ENCODE measurements at places on chromosomes 16 and 17.

DNA sequence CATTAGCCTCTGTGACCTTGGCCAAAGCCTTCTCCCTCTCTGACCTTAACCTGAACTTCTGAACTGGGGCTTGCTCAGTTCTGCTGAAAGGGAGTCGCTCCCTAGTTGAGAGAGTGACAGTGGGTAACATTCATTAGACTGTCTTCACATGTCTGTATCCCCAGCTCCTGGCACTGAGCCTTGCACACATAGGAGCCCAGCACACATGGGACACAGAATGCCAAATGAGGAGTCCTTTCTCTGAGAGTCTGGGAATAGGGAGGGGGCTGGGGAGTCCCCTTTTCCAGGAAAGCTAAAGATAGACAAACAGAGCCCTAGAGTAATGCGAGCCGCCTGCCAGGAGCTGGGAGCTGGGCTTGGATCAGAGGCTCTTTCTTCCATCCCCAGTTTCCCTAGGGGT lies 2.5 kb downstream of the TAC4 start:
- DNase-seq, result no peak

- DNase-seq, result no peak
Observed at GRCh38 chr16:49021136-49021535, 260.5 kb downstream of the CBLN1 start.

DNA sequence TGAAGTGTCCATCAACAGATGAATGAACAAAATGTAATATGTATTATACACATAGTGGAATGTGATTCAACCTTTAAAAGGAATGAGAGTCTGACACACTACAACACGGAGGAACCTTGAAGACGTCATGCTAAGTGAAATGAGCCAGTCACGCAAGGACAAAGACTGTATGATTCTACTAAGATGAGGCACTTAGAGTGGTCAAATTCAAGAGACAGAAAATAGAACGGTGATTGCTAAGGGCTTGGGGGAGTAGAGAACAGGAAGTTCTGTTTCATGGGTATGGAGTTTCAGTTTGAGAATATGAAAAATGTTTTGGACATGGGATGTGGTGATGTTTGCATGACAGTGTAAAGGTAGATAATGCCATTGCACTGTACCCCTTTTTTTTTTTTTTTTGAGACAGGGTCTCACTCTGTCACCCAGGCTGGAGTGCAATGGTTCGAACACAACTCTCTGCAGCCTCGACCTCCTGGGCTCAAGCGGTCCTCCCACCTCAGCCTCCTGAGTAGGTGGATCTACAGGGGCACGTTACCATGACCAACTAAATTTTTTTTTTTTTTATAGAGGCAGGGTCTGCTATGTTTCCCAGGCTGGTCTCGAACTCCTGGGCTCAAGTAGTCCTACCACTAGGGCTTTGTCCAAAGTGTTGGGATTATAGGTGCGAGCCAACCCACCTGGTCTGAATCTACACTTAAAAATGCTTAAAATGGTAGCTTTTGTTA lies 2.9 kb upstream of the CCDC102A start:
- peak; percentile 46 for DNase-seq

- no peak for DNase-seq
Observed at GRCh38 chr16:1426734-1427471, 4.0 kb upstream of the PERCC1 start.

Data from activated CD8-positive, alpha-beta memory T cell treated with anti-CD3 and anti-CD28 coated beads, Interleukin-2, amount 50 U/mL, for 48 hours (primary cell).